ENCODE measurements at places on chromosomes 6 and 20.

DNA sequence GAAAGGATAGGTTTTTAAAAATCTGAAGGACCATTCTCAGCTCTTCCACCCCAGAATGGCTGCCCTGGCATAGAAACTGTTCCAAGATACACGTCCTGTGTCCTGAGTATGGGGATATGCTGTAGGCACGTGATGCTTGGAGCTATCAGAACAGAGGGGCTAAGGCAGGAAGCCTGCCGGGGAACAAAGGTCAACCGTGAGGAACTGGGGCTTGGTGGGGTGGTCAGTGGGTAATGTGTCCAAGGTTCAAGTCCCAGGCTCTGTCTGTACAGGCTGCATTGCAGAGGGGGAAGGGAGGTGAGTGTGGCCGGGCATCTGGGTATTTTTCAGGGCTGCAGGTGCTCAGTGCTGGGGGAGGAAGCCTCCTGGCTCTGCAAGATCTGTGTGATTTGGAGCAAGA, 479.6 kb upstream of the CHD6 start:
- DNase-seq = no peak

- DNase-seq = no peak
These were observed 247.9 kb downstream of the RFPL4B start for GRCh38 chr6:112594886-112595594.

GRCh38 chr20:19923762-19924161, 93.4 kb upstream of the NAA20 start:
- no peak for DNase-seq

GRCh38 chr6:5044866-5045265, 40.3 kb upstream of the PPP1R3G start:
- DNase-seq = no peak

GRCh38 chr6:43609402-43609801, 19.7 kb downstream of the GTPBP2 start:
- DNase-seq = no peak

DNA sequence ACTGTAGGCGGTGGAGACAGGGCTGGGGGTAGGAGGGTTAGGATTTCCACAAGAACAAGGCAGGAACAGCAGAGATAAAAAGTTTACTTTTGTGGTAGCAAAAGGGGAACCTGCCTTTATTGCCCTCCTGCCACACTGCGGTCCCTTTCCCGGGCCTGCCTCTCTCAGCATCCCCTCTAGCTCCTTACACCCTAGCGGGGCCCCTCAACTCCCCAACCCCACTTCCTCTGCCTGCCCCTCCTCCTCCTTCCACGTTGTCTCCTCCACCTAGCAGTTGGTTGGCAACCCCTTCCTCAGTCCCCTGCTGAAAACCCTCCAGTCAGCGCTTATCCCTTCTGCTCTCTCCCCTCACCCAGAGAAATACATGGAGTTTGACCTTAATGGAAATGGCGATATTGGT, 714 bp downstream of the AIF1 start:
- DNase-seq = peak; percentile 84

DNA sequence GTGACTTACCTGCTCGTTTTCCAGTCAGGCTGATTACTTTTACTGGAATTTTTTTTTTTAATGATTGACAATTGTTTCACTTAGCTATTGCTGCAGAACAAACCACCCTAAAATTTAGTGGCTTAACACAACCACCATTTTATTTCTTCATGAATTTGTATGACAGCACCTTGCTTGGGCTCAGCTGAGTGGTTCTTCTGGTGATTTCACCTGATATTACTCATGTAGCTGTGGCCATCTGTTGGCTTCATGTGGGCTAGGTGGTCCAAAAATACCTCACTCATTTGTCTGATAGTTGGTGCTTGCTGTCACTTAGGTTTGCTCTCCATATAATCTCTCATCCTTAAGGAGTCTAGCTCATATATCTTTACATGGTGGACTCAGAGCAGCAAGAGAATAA, 5.3 kb downstream of the ISM1 start:
- DNase-seq = no peak

GRCh38 chr6:137405806-137406205, 88.4 kb downstream of the OLIG3 start:
- no peak for DNase-seq

GRCh38 chr6:134537146-134537555, 219.2 kb upstream of the SGK1 start:
- no peak for DNase-seq

GRCh38 chr6:26105842-26106241, 18.6 kb downstream of the HFE start:
- DNase-seq = no peak

DNA sequence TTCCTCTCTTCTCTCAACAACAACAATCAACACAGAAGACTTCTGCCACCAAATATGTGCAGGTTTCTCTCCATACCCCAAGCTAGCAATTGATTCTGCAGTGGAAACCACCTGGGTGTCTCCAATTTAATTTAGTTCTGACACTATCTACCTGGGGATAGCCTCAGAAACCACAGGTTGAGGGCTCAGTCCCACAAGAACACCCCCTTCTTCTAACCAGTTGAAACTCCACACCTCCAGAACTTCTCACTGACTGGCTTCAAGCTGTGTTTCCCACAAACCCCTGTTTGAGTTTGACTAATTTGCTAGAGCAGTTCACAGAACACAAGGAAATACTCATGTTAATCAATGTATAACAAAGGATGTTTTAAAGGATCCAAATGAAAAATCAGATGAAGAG, 52.5 kb upstream of the SPTLC3 start:
- no peak for DNase-seq

DNA sequence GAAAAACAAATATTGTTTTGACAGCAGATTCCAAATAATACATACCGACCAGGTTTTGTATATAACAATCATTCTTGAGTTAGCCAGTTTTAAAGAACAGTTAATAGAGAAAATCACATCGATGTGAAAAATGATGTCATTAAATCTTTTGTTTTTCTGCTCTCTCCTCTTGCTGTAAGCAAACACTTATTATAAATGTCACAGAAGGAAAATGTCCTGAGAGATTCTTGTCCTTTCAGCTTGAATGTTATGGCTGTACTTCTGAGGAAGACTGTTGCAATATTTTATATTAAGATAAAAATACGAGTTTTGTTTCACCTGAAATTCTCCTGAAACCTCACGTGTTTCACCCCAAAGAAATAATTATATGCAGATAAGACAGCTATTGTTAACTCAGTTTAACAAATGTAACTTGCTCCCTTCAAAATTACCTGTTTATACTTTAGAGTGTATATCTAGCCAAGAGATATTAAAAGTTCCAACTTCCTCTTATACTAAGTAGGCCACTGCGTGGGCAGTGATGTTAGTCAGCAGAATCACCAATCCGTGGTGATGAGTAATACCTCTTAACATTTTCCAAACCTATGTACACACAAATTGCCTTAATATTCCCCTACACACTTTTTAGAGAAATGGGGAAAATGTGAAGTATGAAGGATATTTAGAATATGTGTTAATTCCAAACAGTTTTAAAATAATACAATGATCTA, 1111.4 kb upstream of the CITED2 start:
- no peak for DNase-seq

- DNase-seq = no peak
These were observed 901 bp downstream of the CEP57L1 start for GRCh38 chr6:109096208-109096607.

- DNase-seq = no peak
These were observed 47.6 kb downstream of the ALDH8A1 start for GRCh38 chr6:134902074-134902861.

DNA sequence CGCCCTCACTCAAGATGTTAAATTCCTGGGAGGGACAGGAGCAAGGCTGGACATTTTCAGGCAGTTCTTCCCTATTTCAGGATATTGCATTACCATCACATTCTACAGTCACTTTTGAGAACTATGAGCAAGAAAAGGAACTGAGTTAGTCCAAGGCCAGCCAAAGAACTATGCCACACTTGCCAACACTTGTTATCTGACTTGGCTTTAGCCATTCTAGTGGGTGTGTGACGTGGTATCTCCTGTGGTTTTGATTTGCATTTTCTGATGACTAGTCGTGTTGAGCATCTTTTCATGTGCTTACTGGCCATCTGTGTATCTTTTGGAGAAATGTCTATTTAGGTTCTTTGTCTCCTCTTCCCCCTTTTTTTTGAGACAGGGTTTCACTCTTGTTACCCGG, 12.0 kb downstream of the XRN2 start:
- no peak for DNase-seq

GRCh38 chr20:19764207-19764606, 6.1 kb downstream of the RIN2 start:
- no peak for DNase-seq

Data from spleen (tissue), 13 donors.